Glomerular endothelial cell (primary cell): ENCODE measurements at places on chromosomes 2 and 18. TPM values are rescaled to one million over a fixed set of nuclear protein-coding genes. Genes with fewer than 3 reads are reported as not detected.

DNA sequence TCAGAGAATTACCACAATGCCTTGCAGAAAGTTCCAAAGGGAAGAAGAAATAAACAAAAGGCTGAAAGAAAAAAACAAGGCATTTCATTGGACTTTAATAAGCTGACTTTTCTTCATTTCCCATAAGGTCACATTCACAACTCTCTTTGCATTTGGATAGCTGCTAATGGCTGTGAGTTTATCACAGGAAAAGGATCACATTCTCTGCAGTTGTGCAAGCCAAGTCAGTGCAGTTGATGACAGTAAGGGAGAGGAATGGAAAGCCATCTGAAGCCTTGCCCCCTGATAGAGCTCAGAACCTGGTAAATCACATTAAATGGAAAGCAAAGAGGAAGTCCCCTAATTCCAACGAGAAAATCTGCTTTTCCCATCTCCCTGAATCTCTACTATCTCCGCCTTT, 950.6 kb downstream of the CNTNAP5 start:
- no peak for DNase-seq

DNA sequence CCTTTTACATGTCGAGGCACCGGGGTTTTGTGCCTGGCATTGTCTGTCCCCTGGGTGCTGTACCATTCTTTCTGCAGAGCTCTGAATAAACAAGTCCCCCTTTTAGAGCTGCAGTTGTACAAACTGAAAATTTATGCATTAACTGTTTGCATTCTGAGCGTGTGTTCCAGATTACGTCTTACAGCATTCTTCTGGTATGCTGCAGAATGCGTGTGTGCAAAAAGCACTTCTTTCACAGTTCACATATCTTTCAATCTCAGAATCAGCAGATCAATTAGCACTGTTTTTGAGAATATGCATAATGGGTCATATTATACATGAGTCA, 27.5 kb downstream of the MEIS1 start:
- no peak for DNase-seq

DNA sequence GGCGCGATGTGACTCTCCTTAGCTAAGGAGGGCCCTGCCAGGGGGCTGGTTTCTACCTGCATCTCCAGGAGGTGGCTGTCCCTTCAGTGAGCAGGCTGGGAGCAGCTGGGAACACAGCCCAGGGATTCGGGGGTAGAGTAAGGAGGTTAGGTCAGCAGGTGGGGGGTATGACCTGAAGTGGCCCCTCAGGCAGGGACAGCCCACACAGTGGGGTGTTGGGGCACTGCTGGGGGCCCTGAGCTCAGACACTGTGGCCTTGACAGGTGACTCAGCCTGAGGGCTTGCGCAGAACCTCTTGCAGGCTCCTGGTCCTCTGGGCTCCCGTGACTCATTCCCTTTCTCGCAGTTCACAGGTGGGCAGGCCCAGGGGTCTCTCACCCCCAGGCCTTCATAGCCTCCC, 185.8 kb upstream of the BCL2L11 start:
- no peak for DNase-seq

GRCh38 chr2:159553727-159554126, 62.6 kb downstream of the BAZ2B start:
- no peak for DNase-seq

GRCh38 chr2:12014088-12014960, 267.9 kb downstream of the LPIN1 start:
- no peak for DNase-seq

DNA sequence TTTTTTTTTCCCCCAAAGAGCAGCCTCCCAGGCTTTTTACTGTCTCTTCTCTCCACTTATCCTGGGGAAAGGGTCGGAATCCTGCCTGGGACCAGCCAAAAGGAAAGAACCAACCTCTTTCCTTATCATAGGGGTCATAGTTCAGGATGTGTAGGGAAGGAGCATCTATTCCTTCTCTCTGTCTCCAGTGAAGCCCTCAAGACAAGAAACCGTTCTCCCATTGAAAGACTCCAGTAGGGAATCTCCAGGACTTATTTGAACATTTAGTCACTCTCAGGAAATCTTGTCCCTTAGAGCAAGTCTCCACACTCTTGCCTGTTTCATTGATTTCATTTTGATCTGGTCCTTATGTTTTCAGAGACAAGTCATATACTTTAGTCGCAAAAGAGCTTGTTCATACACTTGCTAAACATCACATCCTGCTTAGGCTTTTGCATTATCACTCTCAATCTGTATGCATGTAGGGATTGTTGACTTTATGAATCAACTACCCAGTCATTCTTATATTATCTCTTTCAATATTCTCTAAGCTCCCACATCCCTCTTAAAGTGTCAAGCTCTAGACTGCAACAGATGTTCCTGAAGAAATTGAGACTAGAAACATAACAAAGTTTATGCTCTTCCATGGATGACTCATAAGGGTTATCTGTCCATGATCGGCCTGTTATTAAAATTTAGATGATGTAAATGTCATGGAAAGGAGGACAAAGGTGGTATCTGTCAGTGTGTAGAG, 116.2 kb upstream of the ST6GAL2 start:
- no peak for DNase-seq

- no peak for DNase-seq
Observed at GRCh38 chr2:35614640-35615039, 740.9 kb upstream of the CRIM1 start.

DNA sequence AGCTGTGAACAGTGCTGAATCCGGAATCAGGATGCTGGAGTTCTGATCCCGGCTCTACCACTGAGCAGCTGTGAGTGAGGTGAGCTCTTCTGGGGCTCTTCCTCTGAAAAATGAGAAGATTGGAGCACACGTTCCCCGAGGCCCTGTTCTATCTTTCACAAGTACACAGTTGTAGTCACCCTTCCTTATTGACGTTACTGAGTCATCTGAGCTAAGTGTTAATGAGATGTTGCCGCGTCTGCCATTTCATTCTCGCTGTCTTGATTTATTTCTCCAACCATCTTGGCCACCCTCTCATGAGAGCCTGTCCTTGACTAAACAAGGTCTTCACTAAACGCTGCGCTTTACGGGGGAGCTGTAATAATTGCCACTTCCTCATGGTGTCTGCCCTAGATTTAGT, 31.9 kb upstream of the EFR3B start:
- no peak for DNase-seq

DNA sequence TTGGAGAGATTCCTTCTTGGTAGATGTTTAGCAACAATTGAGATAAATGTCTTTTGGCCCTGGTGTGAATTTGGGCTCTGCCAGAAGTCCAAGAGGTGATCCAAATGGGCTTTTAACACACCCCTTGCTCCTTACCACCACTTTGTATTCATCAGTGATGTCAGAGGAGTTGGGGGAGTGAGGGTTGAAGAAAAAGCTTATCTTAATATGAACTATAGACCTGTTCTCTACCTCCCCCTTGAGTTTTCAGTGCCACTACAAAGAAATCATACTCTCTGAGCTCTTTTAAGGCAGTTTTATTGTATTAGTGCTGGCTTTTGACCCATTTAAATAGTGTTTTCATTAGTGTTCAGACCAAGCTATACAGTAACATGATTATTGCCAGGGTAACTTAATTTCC, 229.1 kb downstream of the PHLPP1 start:
- DNase-seq = no peak

GRCh38 chr2:189379731-189380261, 61.5 kb upstream of the WDR75 start:
- DNase-seq = no peak

- DNase-seq = no peak
Observed at GRCh38 chr2:105526000-105526925, 127.4 kb upstream of the FHL2 start.

DNA sequence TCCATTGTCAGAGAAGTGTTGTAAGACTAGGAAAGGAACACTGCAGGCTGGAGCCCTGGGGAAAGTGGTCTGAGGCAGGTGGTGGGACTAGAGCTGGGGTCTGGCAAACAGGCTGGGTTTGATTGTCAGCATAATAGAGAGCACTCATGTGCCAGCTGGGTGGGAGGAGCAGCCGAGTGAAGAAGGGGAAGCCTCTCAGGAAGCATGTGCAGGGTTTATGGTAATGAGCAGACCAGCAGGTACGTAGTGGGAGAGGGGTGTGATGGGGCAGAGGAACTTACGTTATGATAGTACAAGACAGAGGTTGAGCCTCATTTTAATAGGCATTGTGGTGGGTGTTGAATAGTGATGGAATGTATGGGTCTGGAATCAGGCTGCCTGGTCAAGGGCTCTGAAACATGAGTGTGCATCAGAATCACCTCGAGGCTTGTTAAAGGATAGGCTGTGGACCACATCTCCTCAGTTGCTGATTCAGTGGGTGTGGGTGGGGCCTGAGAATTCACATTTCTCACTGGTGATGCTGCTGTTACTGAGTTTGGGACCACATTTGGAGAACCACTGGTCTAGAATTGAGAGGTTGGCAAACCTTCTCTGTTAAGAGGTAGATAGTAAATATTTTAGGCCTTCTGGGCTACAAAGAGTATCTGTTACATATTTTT, 1.7 kb upstream of the MGAT5 start:
- DNase-seq = no peak

DNA sequence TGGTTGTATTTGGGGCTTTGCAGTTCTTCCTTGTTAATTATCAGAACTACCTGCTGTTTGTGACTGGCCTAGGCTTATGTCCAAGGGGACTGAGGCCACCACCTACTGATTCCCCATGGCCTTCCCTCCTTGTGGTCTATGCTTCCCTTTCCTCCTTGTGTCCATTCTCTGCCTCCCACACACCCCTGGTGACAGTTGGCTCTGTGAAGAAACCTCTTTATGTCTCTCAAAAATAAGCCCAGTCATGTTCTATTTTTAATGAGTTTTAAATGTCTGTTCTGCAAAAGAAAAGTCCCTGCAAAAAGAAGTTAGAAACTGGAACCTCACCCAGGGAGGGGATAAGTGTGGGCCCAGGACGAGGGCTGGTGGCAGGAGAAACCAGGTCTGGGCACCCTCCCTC, 105.0 kb downstream of the SMC6 start:
- no peak for DNase-seq

INHBB gene
- total RNA-seq = 2.4 and 13.9 TPM in 2 replicates

MC2R gene
- total RNA-seq = not detected in 2 replicates

MC4R gene
- not detected in 2 replicates for total RNA-seq

PROM2 gene
- total RNA-seq = 0.99 and 4.8 TPM in 2 replicates
